HCEC 1CT (cell line): ENCODE measurements at places on chromosomes 3 and 15.

DNA sequence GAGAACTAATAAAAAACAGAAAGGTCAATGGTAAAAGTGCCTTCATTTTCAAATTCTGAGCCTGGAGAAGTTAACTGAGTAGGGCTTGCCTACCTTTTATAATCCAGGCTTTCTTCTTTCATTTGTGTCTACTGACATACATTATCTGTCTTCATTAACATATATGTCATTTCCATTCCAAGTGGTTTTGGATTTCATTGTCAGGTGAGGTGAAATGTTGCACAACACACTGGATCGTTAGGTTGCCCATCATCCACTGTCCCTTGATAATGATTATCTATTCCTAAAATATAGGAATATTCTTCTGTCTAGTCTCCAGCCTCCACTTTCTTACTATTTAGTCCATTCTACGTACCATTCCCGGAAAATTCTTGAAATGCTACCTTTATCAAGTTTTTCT, 55.0 kb upstream of the CP start:
- no peak for DNase-seq

DNA sequence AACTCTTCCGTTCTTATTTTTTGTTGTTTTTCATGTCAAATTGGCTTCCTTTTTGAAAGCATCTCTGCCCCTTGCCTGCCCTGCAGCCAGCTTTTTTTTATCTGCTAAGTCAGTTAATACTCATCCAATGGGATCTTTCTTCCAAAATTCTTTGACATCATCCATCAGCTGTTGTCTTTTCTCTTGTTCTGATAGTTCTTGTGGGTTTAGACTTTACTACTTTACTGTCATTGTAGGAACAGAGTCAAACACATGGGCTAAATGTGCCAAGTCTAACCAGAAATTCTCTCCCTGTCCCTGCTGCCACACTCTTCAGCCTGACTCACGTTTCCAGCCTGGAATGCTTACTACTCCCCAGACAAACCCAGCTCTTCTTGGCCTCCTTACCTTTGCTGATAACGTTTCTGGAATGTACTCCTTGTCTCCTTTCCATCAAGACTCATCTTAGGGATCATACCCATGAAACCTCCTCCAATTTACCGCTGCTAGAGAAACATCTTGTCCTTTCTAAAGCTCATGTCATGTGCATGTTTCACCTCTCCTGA, 10.7 kb upstream of the VPS8 start:
- no peak for DNase-seq

- no peak for DNase-seq
Measured at GRCh38 chr3:117746066-117746465, 1036.5 kb downstream of the TUSC7 start.

DNA sequence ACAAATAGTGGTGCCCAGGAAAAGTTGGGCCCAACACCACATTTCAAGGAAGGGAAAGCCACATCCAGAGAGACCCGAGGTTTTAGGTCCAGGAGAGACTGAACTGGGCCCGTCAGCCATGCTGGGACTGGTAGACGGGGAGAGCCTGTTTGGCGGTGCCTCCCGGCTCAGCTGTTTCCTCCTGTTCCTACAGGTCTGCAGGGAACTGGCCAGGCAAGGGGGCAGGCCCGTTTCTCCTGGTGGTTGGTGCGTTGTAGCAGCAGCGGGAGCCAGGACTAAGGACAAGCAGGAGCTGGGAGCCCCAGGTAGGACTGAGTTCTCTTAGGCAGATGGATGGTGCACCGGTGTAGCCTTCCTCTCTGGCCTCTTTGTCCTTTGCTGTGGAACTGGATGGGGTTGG, 3.9 kb downstream of the PRKCD start:
- no peak for DNase-seq

DNA sequence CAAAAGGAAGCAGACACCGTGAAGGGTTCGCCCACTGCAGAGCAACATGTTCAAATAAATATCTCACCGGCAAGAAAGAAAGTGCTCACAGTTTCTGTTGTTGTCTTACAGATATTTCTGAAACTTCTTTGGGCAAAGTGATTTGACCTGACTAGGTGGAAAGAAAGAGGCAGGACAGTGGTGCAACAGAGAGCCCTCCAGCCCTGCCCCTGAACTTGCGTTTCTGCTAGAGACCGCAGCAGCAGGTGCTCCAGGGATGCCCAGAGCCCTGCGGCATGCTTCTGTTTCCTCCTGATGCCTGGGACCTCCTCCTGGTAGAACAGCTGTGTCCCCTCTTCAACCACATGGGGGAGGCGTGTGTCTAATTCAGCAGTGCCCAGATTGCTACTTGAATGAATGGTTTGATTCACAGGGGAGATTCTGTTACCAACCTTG, 123.4 kb downstream of the ATP10A start:
- peak; percentile 27 for DNase-seq

DNA sequence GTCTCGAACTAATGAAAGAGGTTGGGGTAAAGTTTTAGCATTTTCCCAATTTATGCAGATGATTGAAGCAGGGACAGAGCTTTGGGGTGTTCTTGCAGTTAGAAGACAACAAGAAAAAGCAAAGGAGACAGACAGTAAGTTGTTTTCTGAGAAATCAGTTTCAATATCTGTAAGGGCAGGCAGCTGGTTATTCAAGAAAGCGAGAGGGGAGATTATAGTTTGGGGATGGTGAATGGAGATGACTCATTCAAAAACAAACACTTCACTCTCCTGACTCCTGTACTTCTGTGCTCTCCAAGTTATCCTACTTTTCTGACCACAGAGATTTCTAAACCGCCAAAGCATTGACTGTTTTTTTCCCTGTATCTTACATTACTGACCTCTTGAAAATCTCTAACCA, 352.0 kb downstream of the GAP43 start:
- DNase-seq, result peak; percentile 68
